Hematopoietic multipotent progenitor cell treated with erythropoietin and hydrocortisone succinate and interleukin-3 and kit ligand, for 17 days (in vitro differentiated cells): ENCODE measurements at places on chromosomes 11 and 22.

DNA sequence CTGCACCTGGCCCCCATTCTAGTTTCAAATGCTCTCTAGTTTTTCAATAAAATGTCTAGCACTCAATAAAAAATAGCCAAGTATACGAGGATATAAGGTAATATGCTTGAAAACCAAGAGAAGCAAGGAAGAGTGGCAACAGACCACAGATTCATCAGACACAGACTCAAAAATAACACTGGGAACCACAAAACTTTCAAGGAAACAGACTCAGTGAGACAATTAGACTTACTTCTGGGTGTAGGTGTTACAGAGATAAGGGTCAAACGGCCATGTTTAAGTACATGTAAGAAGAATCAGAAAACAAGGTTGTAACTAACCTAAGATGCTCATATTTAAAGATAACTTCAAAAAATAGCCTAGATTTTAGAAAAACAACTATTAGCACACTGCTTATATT, 67.0 kb downstream of the TRMU start:
- no peak for DNase-seq

DNA sequence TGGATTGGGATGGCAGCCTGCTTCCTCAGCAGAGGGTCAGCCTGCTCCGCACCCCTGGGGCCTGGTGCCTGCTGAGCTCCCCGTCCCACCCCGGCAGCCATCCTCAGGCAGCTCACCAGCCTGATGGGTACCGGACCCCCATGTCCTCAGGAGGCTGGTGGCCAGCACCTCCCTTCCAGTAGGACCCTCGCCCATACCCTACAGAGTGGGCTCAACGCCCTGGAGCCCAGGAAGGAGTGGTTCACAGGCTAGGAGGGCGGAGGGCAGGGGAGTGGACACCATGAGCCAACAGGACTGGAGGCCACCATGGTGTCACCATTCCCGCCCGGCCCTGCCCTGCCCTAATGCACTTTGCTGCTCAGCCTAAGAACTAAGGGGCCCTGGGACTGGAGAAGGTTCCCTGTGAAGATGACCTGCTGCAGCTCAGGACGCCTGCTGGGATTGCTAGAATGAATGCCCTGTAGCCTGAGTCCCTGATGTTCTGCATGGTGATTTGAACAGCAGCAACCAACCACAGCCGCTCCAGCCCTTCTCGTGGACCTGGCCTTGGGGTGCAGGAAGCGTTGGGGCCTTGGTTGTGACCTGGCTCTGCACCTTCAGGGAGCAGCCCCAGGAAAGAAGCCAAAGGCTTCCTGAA, 1080.8 kb downstream of the BRD1 start:
- DNase-seq, result no peak

DNA sequence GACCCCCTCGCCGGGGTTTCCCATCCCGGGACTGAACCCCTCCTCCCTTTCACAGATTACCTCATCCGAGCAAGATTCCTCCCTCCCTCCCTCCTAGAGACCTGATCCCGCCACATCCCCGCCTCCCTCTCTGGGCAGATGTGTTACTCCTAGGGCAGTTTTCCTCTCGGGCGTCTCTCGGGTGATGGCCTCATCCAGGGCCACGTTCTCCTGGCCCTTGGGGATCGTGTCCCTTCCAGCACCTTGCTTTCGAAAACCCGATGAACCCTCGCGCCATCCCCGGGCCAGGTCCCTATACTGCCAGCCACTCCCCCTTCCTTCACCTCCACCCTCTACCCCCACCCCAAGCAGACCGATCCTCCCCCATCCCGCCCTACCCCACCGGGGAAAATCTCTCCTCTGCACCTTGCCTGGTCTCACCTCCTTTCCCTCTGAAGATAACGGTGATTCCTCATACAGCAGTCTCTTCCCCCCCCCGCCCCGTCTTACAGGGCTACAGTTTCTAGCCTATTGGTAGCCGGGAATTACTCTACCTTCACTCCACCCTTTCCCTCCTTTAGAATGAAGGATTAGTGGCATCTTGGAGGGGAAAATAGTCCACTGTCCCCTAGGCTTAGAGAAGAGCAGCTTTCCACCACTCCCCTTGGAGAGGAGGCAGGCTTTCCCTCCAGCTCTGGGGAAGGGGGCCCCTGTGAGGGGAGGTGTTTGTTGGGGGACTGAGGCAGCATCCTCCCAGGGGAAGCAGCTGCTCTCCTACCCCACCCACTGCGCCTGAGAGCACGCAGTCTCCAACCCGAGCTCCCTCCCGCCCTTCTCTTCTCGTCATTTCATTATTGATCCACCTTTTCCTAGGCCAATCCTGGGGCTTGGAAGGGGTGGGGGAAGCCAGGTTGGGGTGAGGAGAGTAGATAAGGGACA, 1.2 kb downstream of the KMT2A start:
- peak; percentile 70 for DNase-seq

- no peak for DNase-seq
Observed at GRCh38 chr22:33038131-33038772, 19.9 kb downstream of the SYN3 start.

GRCh38 chr11:107439586-107440167, 17.9 kb downstream of the CWF19L2 start:
- no peak for DNase-seq

DNA sequence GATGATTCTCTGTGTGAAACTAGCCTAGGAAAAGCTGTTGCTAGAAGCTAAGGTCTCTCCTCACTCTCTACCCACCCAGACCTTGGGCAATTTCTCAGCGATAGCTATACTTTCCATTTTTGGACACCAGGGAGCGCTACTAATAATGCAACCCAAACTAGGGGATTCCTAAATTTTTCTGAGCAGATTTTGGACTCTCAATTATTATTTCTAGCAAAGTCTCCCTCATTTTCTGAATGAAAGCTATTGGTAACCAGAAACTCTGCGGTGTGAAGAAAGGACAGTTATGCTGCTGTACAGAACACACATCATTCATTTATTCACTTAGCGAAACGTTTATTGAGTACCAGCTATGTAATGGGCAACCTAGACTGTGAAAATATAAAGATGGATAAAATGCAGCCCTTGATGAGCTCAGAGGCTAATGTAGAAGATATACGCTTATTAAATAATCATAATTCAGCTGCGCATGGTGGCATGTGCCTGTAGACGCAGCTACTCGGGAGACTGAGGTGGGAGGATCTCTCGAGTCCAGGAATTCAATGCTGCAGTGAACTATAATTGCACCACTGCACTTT, 6.1 kb upstream of the STIM1 start:
- DNase-seq, result peak; percentile 72

DNA sequence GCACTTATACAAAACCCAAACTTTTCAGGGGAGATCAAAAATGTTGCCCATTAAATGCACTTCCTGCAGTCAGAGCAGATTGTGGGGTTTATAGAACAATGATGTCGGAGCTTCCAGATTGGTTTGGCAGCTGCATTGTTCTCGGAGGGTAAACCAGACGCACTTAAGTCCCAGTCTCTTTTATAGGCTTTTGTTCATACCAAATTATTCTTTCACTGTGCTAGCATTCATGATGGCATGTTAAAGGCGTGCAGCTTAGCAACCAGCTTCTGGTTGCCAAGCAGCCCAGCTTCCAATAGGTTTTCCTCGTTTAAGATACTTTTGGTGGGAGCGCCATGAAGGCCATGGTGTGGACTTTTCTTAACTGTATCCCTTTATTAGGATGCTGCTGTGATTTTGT, 40.9 kb downstream of the ZC3H12C start:
- DNase-seq, result no peak

DNA sequence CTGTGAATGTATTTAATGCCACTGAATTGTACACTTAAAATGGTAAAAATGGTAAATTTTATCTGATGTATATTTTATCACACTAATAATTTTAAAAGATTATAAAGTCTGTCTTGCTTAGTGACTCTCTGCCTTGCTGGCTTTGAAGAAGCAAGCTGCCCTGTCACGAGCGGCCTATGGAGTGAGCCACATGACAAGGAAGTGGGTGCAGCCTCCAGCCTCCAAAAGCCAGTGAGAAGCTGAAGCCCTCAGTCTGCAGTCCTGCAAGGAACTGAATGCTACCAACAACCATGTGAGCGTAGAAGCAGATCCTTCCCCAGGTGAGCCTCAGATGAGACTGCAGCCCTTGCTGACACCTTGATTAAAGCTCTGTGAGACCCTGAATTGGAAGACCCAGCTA, 20.0 kb downstream of the C11orf24 start:
- DNase-seq, result no peak

DNA sequence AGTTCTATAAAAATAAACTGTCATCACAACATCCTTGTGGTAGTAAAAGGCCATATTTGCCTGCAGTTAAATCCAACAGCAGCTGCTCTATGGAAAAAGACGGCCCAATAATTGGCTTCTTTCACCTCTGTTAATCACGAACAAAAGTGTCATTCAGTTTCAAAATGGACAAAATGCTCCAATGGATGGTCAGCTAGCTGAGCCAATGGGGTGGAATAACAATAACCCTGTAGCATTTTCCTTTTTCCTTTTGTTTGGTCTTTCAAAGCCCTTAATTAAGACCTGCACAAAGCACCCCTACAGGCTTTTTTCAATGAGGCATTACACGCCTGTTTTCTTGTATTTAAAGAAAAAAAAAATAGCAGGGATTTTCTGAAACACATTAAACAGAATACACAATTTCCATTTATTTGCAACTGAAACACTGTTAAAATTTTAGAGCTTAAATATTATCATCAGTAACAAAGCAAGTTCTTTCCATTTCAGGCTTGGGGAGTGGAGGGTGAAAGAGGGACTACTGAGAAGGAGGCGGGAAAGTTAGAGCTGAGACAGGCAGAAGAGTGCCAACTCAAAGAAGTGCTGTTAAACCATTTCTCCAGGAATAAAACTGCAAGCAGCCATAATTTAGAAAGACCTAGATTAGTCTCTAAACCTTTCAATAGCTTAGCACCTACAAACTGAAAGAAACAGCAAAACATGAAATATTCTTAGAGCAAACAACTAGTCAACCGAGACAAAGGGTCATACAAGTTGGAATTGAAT, 28.7 kb downstream of the LGR4 start:
- DNase-seq, result no peak

- DNase-seq, result no peak
Observed at GRCh38 chr11:19605520-19606371, 106.9 kb upstream of the NAV2 start.

DNA sequence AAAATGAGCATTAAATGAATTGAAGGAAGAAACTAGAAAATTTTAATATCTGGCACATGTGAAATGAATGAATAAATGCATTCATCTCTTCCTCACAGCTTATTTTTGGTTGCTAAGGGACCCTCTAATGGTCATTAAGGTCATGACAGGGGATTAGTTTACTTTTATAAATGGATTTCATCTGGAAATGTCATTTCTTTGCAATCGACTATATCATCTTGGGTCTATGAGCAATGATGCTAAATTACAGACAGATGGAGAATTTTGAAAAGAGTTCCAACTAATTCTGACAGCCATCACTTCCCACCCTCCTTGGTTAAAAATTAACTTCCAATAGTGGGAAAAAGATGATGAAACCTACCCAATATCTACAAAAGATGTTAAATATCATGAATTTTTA, 98.0 kb downstream of the KIF18A start:
- DNase-seq, result no peak

DNA sequence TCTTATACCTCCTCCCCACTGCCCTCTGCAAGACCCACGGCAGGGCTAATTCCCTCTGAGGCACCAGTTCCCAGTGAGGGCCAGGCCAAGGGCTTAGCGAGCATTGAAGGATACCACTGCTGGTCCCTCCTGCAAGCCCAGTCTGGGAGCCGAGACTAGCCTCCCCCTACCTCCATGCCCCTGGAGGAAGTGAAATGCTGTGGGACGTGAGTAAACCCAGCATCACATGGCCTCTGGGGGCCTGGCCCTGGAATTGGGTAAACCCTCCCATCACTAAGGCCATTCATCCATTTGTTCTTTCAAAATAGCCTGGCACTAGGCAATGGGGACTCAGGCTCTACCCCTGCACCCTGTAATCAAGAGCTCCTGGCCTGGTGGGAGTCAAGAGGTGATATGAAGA, 24.7 kb downstream of the ARAP1 start:
- no peak for DNase-seq
